A673 (cell line): ENCODE measurements at places on chromosomes 13 and 19. TPM values are rescaled to one million over a fixed set of nuclear protein-coding genes. Genes with fewer than 3 reads are reported as not detected.

ZNF274 gene
- total RNA-seq, result 25.0 and 27.4 TPM in 2 replicates

IRGC gene
- total RNA-seq, result not detected in 2 replicates

HCN2 gene
- 13.1 and 15.7 TPM in 2 replicates for total RNA-seq

MIR17HG gene
- total RNA-seq, result 13.7 and 15.8 TPM in 2 replicates

DNA sequence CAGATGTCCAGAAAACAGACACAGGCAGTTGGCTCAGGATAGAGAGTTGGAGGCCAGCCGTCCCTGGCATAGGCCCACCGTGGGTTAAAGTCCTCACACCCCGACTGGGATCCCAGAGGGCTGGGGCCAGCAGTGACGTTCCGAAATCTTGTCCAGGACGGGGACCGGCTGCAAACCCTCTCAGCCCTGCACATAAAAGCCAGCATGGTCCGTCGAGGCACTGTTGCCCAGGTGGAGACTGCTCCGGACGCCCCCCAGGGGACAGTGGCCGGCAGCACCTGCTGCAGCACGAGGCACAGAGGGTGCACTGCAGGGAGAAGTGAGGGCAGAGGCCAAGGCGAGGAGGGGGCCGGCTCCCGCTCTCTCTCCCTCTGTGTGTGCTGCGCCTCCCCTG, 4.3 kb upstream of the IFNL2 start:
- no peak for DNase-seq

- peak; percentile 53 for DNase-seq
These were observed 201.4 kb downstream of the PCCA start for GRCh38 chr13:100290165-100290801.

GRCh38 chr19:18110609-18111232, 13.1 kb downstream of the MAST3 start:
- no peak for DNase-seq

DNA sequence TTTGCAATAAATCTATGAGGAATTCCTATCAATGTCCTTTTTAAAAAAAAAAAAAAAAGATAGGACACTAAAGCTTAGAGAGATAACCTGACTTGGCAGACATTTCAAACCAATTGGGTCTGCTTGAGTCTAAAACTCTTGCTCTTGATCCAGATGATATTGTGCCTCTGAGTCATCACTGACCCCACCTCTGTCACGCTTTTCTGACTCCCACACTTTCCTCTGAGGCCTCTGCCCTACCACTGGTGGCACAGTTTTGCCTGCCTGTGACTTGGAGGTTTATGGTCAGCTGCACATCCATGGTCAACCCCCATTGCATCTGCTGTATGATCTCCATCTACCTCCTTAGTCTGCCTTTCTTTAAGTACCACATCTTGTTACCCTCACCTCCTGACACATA, 328.7 kb downstream of the SPRY2 start:
- DNase-seq, result no peak

DNA sequence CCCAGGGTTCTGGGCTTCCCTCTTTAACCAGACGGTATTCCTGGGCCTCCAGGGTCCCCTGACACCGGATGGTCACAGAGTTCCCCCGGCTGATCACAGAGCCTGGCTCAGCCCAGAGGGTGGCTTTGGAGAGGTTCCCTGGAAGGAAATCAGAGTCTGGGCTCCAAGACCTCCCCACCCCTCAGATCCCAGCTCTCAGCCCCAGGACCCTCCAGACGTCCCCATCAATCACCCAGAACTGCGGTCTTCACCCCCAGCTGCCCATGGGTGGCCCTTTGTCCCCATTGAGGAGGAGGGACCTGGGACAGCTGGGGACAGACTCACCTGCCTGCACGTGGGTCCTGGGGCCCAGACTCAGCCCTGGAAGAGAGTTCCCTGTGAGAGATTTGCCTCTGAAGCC, 955 bp downstream of the LILRA5 start:
- no peak for DNase-seq

- no peak for DNase-seq
These were observed 142.1 kb downstream of the PDS5B start for GRCh38 chr13:32728327-32728726.

GRCh38 chr13:111353508-111353907, 33.1 kb downstream of the TEX29 start:
- no peak for DNase-seq
